NCI-H82 (cell line): ENCODE measurements at places on chromosomes 2 and 18.

DNA sequence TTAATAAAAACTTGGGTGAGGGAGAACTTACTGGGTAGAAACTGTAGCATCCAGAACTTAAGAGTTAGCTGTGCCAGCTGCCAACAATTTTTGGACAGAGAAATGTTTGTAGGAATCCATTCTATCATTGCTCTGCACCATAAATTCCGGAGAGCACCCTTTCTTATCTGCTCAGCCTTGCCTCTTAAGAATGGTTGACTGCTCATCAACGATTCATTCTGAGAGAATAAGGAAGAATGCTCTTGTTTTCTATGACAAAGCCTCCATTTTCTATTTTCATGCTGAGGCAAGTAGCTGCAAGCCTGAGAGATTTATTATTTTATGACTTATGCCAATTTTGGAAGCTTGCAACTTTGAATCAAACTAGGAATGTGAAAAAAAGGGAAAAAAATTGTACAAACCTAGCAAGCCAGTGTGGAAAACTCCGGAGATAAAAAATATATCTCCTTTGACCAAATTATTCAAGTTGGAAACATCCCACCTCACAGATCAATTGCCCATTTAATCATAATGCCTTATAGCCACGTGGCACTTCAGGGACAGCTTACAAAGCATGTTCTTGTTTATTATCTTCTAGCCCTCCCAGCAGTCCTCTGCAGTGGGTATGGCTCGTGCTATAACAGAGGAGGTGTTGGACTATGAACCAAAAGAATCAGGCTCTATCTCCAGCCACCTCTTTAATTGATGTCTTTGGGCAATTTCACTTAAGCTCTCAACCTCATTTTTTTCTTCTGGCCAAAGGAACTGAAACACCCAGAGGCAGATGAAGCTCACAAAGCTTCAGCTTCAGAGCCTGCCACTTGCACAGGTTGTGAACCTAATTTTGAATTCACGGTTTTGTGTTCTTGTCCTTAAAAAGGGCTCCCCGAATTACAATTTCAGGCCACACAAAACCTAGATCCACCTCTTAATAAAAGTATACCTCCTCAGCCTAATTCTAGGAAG, 40.9 kb upstream of the ATL2 start:
- DNase-seq: no peak

- no peak for DNase-seq
These were observed 3.8 kb downstream of the LBH start for GRCh38 chr2:30235008-30235655.

GRCh38 chr2:220071696-220072095, 444.3 kb downstream of the SLC4A3 start:
- DNase-seq: no peak

DNA sequence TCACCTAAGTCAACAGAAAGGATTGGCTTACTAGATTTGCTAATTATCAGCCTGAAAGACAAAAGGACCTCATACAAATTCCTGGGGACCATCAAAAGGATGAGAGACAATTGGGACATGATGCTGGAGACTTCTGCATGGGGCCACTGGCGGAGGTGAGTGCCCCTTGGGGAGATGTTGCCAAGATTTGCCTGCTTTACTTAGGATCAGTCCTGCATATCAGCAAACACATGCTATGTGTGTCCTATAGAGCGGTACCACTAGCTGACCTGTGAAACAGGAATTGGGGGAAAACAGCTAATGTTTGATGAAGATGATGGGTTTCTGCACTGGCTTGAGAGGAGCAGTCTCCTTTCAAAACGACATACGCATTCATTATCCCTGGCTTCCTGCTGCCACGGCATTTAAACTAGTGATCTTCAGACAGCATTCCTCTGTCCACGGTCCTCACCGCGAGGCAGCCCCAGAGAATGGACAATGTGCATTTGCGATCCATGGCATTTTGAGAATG, 104.2 kb downstream of the TGIF1 start:
- peak; percentile 23 for DNase-seq

DNA sequence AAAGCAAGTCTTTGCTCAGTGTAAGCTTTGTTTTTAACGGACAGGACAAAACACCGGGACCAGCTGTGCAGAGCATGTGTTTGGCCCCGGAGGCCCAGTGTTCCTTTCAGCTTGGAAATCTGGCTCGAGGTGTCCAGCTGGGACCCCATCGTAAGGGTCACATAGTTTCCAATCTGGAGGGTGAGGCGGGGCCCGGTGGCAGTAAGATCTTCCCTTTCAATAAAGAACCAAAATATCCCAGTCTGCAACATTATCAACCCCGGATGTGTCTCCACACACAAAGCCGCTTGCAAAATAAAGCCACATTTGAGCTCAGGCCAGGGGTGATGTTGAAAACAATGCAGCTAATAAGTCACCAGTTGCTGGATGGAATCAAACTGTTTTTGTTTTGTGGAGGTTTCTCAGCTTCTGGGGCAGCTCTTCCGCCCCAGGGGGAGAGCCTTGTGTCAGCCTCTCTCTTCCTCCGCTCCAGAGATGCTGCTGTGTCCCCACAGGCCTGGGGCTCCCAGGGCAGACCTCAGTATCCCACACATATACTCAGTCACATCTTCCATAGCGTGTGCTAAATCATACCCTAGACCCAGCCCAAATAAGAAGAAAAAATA, 138.6 kb upstream of the GLI2 start:
- DNase-seq: no peak

DNA sequence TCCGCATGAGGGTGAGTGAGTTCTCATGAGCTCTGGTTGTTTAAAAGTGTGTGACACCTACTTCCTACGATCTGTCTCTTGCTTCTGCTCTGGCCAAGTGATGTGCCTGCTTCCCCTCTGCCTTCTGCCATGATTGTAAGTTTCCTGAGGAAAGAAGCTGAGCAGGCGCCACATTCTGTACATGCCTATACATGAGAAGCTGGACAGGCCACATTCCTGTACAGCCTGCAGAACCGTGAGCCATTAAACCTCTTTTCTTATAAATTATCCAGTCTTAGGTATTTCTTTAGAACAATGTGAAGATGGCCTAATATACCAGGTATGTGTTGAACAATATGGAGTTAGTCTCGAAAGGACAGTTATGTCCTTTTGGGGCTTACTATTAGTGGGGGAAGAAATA, 281.0 kb downstream of the ALK start:
- no peak for DNase-seq

DNA sequence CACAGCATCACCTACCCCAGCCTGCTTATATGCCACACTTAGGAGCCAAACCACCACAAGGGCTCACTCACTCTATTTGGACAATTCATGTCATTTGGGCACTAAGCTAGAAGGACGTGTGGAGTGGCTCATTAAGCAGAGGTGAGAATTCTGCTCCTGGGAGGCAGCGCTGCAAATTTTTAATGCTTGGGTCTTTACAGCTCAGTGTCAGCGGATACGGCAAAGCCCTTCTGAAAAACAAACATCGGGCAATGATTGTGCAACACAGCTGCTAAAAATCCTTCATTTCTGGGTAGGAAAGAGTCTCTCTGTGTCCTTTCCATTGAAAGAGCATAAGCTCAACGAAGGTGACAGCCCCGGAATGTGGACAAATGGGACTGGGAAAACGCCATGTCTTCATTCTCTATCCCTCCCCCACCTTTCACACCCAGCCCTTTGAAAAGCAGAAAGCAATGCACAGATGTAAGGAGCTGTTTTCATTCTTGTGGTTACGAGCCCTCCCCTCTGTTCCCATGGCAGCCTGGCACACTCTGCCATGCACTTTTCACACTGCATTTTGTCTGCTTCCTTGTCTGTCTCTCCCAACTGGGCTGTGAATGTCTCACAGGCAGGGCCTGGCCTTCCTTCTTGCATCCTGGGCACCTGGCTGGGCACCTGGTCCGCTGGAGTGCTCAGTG, 16.0 kb downstream of the TMEM177 start:
- DNase-seq: no peak

DNA sequence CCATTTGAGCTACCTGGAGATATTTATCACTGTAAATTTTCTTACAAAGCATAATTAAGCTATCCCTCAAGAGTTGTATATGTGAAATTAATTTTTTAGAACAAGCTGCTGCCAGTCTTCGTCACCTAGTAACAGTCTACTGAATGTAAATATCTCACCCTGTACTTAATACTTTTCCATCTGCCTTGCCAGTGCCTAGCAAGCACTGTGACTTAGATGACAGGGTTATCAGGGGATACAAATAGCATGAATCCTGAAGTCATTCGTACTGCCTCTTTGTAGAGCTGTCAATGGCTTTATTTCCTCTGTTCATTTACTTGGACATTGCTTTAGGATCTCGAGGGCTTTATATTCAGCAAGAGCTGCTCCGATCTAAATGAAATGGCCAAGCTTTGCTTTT, 763.6 kb downstream of the ADCYAP1 start:
- DNase-seq: peak; percentile 8

DNA sequence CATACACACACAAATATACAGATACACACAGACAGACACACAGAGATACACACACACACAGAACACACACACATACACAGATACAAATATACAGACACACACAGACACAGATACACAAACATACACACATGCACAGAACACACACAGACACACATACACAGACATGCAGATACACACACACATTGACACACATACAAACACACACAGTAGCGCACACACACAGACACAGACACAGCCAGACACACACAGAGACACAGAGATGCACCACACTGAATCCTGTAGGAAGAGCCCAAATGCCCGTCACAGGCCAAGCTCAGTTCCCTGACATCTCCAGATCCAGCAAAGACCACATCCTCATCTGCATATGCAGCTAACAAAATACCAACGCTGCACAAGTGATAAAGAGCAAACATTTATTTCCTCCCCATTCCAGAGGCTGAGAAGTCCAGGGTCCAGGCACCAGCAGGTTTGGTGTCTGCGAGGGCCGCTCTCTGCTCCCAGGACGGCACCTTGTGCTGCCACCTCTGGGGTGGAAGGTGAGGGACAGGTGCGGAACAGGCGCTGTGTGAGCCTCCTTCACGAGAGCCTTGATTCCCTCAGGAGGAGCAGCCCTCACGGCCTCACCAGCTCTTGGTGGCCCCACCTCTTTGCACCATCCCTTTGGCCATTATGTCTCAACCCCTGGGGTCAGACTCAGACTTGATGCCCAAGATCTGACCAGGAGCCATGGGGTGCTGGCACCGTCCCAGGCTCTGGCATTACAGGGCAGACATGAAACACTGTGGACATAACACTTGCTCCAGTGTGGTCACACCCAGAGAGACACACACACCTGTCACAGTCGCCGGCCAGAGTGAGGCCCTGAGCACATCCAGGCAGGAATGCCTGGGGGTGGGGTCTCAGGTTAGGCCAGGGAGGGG, 108.7 kb downstream of the NDUFA10 start:
- no peak for DNase-seq

DNA sequence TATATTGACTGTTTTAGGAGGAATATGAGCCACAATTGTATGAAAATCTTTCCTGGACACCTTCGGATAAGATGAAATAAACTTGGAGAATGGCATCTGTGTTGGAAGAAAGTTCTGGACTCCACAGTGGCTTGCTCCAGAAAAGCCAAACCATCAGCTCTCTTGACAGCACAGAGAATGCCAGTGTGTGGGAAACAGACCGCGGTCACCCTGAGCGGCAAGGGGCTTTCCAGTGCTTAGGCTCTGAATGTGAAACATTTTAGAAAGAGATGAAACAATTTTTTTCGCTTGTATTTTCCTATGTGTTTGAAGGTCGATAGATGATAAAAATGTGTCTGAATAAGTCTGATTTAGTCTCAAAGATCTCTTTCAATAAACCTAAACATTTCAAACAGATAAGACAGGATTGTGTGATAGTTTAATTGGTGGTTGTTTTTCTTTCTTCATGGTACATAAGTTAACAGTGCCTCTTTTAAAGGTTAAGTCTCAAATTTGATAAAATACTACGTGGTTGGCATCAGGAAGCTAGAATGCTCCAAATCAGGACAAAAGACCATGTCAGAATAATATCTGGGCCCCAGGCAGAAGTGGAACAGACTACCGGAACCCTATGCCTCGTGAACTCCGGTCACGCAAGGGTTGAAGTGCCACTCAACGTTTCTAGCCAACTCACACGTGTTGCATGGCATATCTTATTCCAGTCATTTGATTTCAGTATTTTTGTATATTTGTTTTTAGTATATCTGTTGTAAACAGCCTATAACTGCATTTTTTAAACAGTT, 28.9 kb downstream of the PTGR3 start:
- DNase-seq: no peak

DNA sequence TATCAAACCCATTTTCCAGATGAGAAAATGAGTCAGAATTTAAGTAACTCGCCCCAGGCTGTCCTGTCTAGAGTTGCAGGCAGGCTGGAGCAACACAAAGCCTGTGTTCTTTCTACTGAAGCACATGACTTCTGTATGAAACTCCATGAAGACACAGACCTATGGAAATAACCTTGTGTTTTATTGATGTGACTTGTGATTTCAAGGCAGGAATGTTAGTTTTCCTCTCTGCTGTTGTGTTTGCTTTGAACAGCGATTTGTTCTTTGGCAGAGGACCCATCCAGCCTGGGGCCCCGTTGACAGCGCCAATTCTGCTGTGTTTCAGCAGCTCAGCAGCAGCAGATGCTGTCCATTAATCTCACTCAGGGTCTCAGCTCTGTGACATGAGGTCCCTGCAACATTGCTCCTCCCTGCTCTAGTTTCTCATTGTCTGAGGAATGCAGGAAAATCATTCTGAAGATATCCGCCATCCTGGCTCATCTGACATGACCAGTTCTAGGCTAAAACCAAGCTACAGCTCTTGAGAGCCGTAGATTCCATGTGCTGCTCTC, 344.3 kb upstream of the RAB12 start:
- peak; percentile 43 for DNase-seq

GRCh38 chr18:22710673-22711191, 222.4 kb upstream of the RBBP8 start:
- DNase-seq: no peak

GRCh38 chr18:23043803-23044376, 91.4 kb upstream of the CABLES1 start:
- DNase-seq: no peak

- DNase-seq: no peak
These were observed 46.4 kb upstream of the MAP4K3 start for GRCh38 chr2:39483534-39483933.

- no peak for DNase-seq
These were observed 40.8 kb downstream of the LMAN2L start for GRCh38 chr2:96699021-96699420.

DNA sequence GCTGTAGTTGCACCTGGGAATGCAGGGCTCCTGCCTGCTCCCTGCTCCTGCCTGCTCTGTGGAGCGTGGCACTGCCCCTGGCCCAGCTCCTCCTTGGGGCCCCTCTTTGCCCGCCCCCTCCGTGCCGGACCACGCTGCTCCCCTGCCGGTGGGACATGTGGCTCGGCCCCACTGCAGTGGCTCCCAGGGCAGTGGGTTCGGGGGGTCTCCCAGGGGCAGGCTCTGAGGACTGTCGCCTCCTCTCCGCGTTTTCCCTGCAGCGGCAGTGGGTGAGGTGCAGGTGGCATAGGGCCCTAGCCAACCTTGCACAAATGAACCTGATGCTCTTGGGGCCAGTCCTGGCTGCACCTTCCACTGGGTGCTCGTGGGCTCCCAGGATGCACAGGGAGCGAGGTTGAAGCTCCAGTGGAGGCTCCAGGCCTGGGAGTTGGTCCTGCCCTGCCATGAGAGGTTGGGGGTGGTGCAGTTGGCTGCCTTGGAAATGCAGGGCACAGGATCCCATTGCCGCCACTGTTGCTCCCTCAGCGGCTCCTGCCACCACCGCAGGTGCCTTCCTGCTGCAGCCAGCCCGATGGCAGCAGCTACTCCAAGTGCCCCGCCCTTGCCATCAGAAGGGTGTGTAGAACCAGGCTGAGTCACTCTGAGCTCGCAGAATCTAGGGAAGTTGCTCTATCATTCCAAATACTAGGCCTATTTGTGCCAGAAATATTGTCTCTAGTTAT, 313.1 kb upstream of the SYT4 start:
- DNase-seq: no peak
